ENCODE measurements at places on chromosomes 11 and 22. TPM values are rescaled to one million over a fixed set of nuclear protein-coding genes. Genes with fewer than 3 reads are reported as not detected.

The FAM83F gene
- 17.1 TPM for total RNA-seq

The CRACR2B gene
- total RNA-seq = 15.4 TPM

DNA sequence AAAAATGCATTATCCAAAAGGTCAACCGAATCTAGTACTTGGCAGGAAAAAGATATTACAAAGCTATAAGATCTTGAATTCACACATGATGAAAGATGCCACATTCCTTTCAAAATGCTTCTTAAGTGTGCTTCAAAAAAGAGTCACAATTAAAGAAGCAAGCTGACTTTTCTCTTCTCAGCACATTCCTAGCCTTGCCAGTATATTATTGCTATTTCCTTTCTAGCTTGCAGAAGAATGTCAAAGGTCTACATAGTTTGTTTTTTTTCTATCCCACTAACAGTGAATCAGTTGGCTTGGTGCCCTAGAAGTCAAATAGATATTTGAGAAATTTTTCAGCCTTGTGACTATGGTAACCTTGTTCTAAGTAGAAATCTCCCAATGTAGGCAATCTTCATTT, 56.8 kb downstream of the GUCY1A2 start:
- DNase-seq = no peak

DNA sequence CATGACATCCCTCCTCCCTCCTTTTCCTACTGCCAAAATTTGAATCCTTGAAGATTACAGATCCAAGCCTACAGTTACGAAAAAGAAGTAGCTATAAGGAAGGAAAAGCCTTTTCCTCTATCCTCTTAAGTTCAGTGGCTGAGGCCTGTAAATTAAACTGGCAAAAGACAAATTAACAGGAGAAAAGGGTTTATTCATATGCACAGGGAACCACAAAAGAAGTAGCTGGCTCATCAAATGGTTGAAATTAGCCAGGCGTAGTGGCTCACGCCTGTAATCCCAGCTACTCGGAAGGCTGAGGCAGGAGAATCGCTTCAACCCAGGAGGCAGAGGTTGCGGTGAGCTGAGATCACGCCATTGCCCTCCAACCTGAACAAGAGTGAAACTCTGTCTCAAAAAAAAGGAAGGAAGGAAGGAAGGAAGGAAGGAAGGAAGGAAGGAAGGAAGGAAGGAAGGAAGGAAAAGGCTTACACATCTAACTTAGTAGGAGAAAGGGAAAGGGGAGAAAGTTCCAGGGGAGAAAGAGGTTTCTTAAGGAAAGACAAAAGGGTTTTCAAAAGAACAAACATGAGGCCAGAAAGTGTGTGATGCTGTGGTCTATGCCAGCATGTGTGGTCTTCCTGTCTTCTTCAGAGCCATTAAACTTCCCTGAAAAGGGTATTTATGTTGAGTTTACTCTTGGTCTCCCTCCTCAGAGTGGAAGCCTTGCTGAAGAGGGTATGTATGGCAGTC, 5.1 kb upstream of the SMPD1 start:
- no peak for DNase-seq

DNA sequence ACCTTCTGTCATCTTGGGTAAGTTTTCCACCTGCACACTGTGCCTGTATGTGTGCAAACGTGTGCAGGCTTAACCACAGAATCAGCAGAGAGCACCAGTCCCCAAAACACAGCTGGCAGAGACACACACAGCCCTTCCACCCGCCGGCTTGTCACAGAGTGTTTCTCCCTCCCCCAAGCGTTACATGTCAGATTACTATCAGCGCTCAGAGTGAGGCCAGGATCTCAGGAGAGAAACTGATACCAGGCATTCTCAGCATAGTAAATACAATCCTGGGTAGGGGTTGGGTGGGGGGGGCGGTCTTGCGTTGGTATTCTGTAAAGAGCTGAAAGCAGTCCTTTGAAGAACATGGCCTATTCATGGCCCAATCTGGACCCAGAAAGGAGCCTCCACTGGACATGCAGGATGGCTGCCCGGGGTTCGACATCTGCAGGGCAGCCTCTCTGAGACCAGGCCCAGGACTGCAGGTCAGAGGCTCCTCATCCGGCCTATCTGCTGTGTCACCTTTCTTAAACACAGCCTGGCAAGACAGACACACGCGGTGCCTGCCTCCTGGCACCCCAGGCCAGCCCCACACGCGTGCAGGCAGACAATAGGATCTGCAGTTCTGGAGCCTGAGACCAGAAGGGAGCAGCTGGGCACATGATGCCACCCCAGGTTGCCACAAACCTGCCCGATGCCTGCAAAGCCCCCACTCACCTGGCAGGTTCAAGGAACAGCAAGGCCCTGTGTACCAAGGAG, 1.7 kb downstream of the OSBPL5 start:
- DNase-seq = no peak

DNA sequence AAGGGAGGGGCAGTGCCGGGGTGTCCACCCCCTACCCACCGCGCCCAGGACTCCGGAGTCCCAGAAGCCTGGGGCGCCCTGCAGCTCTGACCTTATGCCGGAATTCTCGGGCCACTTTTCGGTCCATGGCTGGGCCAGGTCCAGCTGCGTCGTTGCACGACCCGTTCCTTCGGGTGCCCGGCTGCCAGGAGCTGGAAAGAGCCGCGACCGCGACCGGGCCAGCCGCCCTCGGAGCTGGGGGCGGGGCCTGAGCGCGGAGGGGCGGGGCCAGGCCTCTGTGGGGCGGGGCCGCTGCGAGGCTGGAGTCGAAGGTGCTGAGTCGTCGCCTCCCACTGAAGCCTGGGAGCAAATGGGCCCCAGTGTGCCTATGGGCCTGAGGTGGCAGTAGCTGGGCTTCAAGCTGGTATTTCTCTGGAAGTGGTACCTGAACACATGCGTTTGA, at the start of gene USH1C:
Gene USH1C, minus strand, starts transcription at position 236 of the 442 bp plus-strand sequence. Its CDS starts 109 bp downstream, at position 127.
- peak; percentile 91 for DNase-seq

GRCh38 chr11:93653080-93653479, 8.4 kb upstream of the CEP295 start:
- no peak for DNase-seq
